ENCODE measurements at places on chromosomes 13 and 19. TPM values are rescaled to one million over a fixed set of nuclear protein-coding genes. Genes with fewer than 3 reads are reported as not detected.

GRCh38 chr19:43380771-43381386 is 27.4 kb downstream of the CD177 start:
- H3K36me3 ChIP-seq = no peaks in the 10 kb centered on the region
- H3K4me3 ChIP-seq = no peak overlapping the region
- no peak overlapping the region for H3K27ac ChIP-seq
- no peak for DNase-seq

DNA sequence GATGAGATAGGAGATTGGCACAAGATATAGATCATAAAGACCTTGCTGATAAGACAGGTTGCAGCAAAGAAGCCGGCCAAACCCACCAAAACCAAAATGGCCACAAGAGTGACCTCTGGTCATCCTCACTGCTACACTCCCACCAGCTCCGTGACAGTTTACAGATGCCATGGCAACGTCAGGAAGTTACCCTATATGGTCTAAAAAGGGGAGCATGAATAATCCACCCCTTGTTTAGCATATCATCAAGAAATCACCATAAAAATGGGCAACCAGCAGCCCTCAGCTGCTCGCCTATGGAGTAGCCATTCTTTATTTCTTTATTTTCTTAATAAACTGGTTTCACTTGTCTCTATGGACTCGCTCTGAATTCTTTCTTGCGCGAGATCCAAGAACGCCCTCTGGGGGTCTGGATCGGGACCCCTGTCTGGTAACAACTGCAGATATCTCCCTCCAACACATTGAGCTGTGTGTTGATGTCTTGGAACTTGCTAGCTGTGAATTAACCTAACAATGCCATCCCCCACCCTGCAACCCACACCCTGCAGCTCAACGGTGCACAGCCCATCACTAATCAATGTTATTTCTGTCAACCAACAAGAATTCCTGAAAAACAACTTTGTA is 27.1 kb upstream of the GRTP1 start:
- H3K4me3 ChIP-seq = no peak overlapping the region
- peaks cover 12% of the 10 kb centered on the region for H3K4me1 ChIP-seq

DNA sequence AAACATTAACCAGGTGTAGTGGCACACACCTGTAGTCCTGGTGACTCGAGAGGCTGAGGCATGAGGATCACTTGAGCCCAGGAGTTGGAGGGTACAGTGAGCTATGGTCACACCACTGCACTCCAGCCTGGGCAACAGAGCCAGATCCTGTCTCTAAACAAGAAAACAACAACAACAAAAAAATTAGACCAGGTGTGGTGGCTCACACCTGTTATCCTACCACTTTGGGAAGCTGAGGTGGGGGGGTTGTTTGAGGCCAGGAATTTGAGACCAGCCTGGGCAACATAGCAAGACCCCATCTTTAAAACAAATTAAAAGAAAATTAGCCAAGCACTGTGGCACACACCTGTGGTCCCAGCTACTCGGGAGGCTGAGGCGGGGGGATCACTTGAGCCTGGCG is 20.8 kb upstream of the PTPRS start:
- H3K4me1 ChIP-seq = no peaks in the 10 kb centered on the region
- no peak for DNase-seq
- H3K27ac ChIP-seq = no peak overlapping the region
- no peak overlapping the region for H3K4me3 ChIP-seq

GRCh38 chr13:102317593-102317992 is 84.3 kb downstream of the FGF14 start:
- DNase-seq = no peak
- no peaks in the 10 kb centered on the region for H3K36me3 ChIP-seq
- H3K4me1 ChIP-seq = no peaks in the 10 kb centered on the region
- no peak overlapping the region for H3K4me3 ChIP-seq
- no peaks in the 10 kb centered on the region for H3K27me3 ChIP-seq

DNA sequence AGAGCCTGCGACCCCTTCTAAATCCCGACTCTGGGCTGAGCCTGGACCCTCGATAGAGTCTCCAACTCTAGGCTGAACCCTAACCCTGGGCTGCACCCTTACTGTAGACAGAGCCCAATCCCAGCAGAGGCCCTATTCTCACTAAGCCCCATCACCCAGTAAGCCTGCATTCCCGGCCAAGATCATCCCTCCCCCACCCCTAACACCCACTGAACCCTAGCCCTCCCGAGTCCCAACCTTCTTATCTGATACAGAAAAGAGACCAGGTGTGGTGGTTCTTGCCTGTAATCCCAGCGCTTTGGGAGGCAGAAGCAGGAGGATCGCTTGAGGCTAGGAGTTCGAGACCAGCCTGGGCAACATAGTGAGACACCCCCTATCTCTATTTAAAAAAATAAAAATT is 2.6 kb upstream of the TNFAIP8L1 start:
- H3K27ac ChIP-seq = no peak overlapping the region
- H3K4me3 ChIP-seq = no peak overlapping the region
- DNase-seq = no peak
- H3K36me3 ChIP-seq = no peaks in the 10 kb centered on the region

The ATP8B3 gene
- polyA plus RNA-seq = 1.6 TPM

The CGB2 gene
- polyA plus RNA-seq = not detected

The TPM4 gene
- polyA plus RNA-seq = 170 TPM

The RNASEH2A gene
- polyA plus RNA-seq = 8.7 TPM

All from CD14-positive monocyte (primary cell).